Caco-2 (cell line): ENCODE measurements at places on chromosomes 3 and 15.

DNA sequence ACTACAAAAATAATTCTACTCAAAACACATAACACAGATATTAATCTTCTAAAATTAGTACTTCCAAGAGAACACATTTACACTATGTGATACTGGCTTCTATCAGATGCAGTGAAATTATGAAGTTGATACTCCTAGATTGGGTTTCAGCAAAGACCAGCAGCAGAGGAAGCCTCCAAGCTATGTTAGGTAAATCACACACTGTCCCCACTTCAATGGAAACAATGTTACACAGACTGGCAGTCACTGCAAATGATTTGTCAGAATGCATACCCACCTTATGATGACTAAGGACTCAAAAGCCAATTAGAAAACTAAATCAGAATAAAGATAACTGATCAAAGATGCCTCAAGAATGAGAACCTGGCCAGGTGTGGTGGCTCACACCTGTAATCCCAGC is 90.1 kb upstream of the MYO5C start:
- DNase-seq = no peak

DNA sequence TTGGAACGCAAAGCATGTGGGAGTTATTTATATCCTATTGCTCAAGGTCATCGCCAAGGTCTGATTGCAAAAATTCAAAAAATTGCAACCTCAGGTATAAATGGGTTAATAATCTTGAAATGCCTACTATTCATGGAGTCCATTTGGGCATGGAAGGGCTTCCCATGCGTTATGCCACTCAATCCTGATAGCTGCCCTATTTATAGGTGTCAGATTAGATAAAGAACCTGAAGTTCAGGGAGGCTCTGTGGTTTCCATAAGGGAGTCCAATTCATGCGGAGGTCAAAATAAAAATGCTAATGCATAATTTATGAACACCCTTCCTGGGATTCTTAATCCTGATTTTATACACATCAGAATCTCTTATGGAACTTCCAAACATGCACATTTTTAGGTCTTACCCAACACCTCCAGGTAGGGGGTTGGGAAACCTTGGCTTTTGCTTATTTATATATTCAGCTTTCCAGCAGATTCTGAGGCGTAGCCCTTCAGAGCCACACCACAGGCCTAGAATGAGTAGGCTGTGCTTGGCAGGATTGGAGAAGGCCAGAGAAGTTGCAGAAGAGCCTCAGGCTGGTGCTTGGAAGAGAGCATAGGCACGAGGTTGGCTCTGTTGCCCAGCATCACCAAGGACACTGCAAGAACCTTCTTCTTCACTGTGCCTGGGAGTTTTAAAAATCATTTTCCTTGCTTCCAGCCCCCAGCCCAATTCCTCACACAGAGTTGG is 324.4 kb upstream of the CFAP20DC start:
- no peak for DNase-seq

GRCh38 chr15:59367022-59367451 is 5.6 kb downstream of the MYO1E start:
- DNase-seq = no peak

GRCh38 chr3:178483704-178484103 is 52.5 kb upstream of the KCNMB2 start:
- no peak for DNase-seq

DNA sequence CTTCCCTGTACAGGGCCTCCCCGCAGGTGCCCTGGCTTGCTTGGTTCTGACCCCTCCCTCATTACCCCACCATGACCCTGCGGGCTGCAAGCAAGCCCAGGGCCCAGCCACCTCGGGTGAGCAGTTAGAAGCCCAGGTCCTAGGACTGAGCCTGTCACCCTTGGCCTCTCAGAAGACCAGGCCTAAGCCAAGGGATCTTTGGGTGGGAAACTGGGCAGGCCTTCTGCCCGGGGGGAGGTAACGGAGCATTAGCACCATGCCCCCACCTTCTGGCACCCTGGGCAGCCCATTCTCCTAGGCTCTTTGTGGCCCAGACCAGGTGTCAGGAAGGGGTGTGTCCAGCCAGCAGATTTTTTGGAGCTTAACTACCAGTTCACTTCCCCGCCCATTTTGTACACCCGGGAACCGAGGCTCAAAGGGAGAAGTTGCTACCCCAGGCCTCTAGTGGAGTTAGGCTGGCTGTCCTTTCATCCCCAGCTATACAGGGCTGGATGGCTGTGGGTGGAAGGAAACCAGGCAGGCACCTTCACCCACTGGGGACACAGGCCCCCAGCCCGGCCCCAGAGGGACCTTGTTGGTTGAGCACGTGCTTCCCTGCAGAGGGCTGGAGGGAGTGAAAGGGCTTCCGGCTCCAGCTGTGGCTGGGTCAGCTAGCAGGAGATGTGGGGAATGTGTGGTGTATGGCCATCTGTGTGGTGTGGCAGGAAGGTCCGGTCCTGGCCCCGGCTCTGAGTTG is 1.4 kb downstream of the CSK start:
- no peak for DNase-seq
